ENCODE measurements at places on chromosomes 13 and 19. TPM values are rescaled to one million over a fixed set of nuclear protein-coding genes. Genes with fewer than 3 reads are reported as not detected.

The SULT2A1 gene
- polyA plus RNA-seq, result not detected

DNA sequence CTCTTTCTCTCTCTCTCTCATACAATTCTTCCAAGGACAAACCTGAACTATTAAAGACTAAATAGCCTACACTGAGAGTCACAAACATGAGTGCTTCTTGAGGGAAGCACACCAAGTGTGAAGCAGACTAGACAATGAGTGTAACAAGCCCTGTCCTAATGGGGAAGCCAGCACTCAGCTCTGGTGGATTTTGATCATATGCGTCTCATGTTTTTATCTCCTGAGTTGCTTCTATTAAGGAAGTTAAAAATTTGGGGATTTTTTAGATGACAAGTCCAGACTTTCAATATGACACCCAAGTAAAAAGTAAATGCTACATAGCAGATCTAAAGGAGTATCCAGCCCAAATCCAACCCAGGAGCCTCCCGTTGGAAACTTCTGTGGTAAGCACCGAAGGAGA is 437.8 kb downstream of the RFC3 start:
- no peak for DNase-seq

The BICRA gene
- polyA plus RNA-seq, result 0.53 TPM

The SIGLEC12 gene
- polyA plus RNA-seq, result not detected

All from BJ (cell line).